Central memory CD4-positive, alpha-beta T cell (primary cell): ENCODE measurements at places on chromosomes 5 and 9.

DNA sequence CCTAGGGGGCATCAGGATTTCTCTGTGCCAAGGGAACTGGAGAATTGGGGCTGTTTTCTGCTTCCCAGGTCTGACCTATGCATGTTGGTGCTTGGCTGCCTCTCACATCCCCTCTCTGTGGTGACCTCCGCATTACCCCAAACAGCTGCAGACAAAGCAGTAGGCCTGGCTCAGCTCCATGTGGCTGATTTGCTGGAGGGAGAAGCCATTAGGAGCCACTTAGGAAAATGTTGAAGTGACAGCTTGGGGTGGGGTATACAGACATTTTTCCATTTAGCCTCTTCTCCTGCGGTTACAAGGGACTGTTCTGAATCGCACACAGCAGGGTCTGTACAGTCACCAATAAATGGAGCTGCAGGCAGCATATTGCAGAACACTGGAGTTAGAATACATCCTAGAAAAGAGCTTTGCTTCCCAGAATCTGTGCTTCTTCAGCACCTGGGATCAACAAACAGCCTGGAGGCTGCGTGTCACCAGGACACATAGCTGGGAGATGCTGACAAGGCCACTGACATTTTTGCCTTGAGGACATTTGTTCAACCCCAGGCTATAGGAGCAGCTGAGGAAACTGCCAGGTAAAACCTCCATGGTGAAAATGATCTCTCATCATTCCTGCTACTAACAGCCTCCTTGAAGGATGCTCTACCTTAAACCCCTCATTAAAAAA lies 335.3 kb downstream of the DIRAS2 start:
- DNase-seq, result no peak

DNA sequence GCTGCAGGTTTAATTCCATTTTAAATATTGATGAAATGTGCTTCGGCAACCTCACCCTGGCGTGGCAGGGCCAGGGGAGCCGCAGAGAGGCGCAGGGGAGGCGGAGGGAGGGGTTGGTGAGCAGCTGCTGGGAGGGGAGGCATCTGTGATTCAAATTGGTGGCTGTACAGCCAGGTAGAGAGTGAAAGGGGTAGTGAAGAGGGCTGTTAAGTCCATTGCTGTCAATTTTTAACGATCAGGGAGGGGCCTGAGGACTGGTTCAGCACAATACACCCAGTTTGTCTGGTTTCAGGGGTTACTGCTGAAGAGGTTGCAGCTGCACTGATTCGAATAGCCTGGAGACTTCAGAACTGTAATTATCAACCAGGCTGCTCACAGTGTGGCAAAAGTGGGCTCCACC lies 31.3 kb downstream of the LHX6 start:
- DNase-seq, result no peak

DNA sequence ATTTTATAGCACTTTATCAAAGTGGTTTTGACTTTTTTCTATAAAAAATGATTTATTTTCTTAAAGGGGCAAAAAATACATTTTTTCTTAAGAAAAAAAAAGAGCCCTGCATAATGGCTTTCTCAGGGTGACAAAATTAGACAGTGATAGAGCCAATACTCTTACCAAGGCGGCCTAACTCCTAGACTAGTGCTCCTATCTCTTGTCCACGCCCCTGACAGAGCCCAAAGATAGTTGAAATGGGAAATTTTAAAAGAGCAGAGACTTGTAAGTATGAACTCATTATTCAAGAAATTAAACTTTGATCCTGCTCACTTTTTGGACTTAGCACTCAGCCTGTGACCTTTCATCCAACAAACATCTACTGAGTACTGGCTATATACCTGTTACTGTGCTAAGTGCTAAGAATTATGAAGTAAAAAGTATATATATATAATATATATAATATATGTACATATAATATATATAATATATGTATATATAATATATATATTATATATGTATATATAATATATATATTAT lies 1.2 kb downstream of the INVS start:
- no peak for DNase-seq

DNA sequence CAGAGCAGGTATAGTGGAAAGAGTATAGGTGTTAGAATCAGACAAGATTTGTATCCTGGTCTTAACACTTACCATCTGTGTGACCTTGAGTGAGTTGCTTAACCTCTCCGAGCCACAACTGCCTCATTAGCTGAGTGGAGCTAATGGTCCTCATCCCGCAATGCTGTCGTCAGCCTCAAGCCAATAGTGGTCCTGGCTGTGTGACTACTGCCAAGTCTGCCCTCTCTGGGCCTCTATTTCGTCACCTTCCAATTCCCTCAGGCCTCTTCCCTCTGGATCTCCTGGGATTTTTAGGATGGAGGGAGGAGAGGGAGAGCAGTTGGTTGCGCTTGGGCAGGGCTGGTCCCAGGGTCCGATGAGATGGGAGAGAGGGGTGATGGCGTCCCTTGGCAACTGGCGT lies 41.6 kb downstream of the STOM start:
- DNase-seq, result no peak

DNA sequence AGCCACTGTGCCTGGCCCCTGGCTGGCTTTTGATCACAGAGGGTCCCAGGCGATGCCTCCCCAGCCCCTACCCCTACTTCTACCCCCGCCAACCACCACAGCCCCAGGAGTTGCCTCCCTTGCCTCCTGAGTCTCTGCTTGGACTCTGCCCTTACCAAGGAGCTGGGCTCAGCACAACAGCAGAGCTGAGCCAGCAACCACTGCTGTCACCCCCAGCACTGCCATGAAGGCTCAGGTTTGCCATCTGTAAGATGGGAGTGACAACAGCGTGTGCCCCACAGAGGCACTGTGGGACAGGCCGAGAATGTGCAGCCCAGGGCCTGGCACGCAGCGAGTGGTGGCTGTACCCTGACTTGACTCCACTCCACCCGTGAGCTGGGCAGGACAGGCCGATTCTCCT lies 63.1 kb upstream of the ASS1 start:
- DNase-seq, result no peak
